ENCODE measurements at places on chromosomes 3 and 15.
A peak's percentile ranks its signal among the peaks of the same experiment; 100 is the strongest.

GRCh38 chr3:184261854-184262763 lies 756 bp upstream of the CAMK2N2 start:
- no peak for DNase-seq

DNA sequence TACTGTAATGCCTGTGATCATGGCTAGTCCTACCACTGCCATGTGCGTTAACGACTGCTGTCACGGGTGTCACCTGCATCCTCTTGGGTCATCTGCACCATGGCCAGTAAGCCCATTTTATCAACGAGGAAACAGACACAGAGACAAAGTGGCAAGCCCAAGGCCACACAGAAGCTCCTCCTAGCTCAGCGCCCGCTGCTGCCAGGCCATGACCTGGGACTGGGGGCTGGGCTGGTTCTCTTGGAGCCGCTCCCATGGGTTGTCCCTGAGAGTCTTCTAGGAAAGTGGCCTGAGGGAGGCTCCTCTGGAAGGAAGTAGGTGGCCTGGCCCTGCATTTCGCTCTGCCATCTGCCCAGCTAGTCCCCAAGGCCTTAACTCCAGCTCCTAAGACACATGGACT lies 4.9 kb downstream of the DUSP7 start:
- DNase-seq, result no peak

DNA sequence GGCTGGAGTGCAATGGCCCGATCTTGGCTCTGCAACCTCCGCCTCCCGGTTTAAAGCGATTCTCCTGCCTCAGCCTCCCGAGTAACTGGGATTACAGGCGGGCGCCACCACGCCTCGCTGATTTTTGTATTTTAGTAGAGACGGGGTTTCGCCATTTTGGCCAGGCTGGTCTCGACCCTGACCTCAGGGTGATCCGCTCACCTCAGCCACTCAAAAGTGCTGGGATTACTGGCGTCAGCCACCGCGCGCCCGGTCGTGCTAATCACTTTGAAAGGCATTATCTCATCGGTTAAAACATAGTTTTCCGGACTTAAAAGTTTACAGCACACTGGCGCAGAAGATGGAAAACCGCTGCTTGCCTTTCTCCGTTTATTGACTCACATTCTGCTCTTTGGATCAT lies 27.6 kb upstream of the MTHFS start:
- no peak for DNase-seq

GRCh38 chr3:169624533-169624972 lies 39.0 kb downstream of the MECOM start:
- no peak for DNase-seq

GRCh38 chr3:9765865-9766264 lies 3.9 kb downstream of the CAMK1 start:
- DNase-seq, result no peak

DNA sequence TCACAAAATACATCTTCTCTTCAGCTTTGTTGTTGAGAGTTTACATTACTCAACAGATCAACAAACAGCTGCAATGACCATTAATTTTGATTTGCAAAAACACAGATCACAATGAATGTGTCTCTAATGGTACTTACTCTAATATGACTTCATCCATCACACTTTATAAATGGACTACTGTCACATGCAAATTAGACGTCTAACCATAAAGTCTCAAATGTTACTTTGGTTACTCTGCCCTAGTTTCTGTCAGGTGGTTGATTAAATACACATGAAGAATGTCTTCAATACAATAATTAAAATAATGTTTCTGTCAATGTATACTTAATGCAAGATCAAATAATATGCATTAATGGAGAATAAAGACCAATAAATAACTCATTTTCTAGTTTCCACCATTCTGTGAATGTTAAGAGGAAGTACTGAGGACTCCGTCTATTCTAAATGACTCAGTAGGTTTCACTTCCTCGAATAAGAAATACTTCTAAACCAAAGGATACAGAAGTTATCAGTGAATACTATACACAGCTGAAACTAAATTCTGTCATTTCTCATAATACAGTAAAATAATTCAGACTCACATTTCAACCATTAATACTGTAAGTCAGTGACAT lies 145.8 kb downstream of the CBLB start:
- DNase-seq, result no peak

- DNase-seq, result no peak
These were observed 27.3 kb upstream of the MNS1 start for GRCh38 chr15:56492236-56492635.

GRCh38 chr3:43012174-43012573 lies 33.1 kb downstream of the GASK1A start:
- no peak for DNase-seq

DNA sequence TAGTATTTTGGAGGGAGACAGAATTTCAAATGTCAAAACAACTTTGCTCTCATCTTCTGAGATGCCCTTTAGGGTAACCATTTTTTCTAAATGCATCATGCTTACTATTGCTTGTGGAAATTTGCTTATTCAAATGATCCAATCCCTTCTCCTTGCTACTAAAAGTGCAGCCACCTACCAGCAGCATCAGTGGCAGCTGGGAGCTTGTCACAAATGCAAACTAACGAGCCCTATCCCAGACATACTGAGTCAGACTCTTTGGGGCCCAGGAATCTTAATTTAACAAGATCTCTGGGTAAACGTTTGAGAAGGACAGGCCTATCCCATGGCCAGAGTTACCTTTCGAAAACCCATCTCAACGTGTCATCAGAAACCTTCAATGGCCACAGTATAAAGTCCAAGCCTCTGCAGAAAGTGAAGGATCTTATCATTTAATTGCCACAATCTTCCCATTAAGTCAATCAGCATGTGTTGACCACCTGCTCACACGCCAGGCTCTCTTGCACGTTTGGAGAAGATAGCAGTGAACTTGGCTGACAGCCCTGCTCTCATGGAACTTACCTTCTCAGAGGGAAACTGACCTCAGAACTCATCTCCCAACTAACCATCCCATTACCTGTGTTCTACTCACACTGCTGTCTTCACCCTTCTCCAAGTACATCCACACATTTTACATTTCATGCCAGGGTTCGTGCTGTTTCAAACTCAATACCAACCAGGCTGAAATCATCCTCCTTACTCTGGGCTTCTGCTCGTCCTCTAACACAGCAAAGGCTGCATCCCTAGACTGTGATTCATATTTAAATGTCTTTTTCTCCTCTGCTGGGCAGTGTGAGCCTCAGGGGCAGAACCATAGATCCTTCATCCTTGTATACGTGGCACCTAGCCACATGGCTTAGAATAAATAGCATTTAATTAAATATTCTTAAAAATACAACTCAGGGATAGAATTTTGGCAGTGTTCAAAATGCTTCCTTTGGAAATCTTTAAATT lies 24.8 kb upstream of the VGLL4 start:
- DNase-seq, result no peak

DNA sequence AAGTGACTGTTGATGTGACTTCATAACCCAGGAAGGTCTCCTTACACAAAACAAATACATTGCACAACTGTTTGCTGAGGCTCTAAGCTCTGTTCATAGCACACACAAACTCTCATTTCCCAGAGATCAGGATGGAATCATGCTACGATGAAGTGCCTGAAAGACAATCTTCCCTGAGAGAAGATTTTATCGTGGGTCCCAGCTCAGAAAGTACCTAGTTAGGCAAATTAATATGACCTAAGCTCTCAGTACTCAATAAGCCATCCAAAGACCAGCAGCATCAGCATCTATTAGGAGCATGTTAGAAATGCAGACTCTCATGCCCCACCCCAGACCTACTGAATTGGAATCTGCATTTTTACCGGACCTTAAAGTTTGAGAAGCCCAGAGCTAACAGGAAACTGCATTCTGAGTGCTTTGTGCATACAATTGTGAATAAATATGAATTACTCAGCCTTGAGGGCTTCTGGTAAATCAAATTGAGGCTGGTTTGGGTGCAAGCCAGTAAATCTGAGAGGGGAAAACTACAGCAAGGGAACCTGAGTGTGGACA lies 161.5 kb upstream of the C2CD4B start:
- DNase-seq, result no peak

- DNase-seq, result peak; percentile 99
These were observed 46.4 kb upstream of the HES1 start for GRCh38 chr3:194089357-194090177.

DNA sequence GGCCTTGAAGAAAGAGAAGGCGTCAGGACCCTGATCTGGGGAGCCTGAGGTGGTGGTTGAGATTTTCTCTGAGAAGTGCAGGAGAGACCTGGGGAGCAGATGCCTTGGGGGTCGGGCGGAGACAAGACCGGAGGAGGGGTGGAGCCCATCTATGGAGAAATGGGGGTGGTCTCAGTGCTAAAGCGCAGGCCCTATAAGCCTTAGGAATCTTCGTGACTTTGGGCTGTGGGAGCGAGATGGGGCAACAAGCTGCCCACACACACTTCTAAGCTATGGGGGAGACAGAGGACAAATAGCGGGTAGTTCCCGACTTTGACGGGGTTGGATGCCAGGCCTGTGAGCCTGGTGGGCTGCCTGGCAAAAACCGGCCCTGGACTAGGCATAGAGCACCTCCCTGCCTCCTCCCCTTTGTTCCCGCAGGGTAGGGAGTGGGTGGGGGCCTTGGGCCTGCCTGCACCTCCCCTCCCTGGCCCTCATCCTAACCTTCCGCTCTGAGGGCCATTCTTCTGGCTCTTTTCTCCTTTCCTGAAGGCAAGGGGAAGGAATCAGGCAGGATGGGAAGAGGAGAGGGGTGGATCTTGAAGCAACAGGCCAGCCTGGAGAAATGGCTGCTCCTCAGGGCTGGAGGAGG lies 880 bp downstream of the NISCH start:
- no peak for DNase-seq

GRCh38 chr15:87971076-87971475 lies 285.5 kb downstream of the NTRK3 start:
- no peak for DNase-seq

- DNase-seq, result no peak
These were observed 92.4 kb downstream of the MB21D2 start for GRCh38 chr3:192825216-192825615.

- no peak for DNase-seq
These were observed 82.9 kb downstream of the CHRNA7 start for GRCh38 chr15:32113224-32113623.

DNA sequence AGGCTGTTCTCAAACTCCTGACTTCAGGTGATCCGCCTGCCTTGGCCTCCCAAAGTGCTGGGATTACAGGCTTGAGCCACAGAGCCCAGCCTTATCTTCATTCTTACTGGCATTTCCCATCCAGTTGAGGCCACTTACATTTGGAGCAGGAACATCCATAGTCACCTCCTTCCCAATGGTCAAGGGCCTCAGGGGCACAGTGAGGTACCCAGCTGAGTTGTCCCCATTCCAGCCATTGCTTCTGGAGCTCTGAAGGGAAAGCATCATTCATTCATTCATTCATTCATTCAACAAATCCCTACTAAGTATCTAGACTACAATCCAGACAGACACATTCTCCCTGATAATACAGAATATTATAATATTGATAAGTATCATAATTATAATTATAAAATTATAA lies 12.2 kb downstream of the PLA2G4D start:
- no peak for DNase-seq

GRCh38 chr3:197527569-197527968 lies 28.2 kb downstream of the BDH1 start:
- no peak for DNase-seq

GRCh38 chr15:91116113-91117067 lies 16.3 kb downstream of the SV2B start:
- DNase-seq, result no peak

DNA sequence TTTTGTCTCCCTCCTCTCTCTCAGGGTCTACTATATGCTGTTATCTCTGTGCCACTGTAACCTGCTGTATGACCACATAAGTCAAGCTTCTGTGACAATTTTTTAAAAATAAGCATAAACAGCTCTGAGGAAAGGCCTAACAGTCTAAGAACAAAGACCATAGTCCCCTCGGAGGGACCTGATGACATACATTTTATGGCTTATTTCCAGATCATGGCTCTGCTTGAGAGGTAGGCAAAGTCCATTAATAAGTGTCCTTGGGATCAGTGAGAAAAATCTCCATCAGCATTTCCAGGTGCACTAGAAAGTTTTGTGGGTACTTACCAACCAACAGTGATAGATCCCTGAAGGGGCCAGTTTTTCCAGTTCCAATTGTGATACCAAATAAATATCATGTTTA lies 123.8 kb downstream of the TNIK start:
- no peak for DNase-seq

- peak; percentile 85 for DNase-seq
These were observed 42.9 kb upstream of the LMCD1 start for GRCh38 chr3:8458711-8459110.

GRCh38 chr3:190387578-190388213 lies at the start of gene CLDN16:
CLDN16 (plus strand) TSS chr3:190388163; CDS start chr3:190388330, 167 bp downstream.
- DNase-seq, result no peak

GRCh38 chr3:127444761-127445160 lies 145.8 kb downstream of the TPRA1 start:
- no peak for DNase-seq

DNA sequence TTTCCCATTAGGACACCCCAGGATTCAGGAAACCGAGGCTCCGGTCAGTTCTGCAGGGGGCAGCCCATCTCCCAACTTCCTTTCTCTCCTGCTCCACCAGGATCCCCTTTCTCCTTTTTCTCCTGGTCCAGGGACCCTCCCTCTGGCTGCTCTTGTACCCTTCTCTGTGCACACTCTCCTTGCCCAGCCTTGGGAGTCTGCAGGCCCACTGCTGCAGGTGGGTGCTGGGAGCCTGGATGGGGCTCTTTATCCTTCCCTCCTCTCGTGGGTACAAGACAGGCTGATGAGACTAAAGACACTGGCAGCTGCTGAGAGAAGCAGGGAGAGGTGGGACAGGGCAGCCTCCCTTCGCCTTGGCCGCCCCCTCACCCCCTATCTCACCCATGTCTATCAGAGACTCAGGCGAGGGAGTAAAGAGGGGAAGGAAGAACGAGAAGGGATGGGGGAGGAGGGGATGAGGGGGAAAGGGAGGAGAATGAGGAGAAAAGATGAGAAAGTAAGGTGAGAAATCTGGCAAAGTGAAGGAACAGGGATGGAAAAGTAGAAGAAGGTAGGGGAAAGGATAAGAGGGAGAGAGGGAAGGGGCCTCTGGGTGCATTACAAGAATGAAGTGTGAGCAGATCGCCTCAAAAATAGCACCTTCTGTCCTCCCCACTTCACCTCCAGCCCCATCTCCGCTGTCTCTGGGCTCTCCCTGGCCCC lies 45.2 kb downstream of the ITGA11 start:
- no peak for DNase-seq

GRCh38 chr15:69525543-69525942 lies 72.9 kb downstream of the RPLP1 start:
- DNase-seq, result no peak

DNA sequence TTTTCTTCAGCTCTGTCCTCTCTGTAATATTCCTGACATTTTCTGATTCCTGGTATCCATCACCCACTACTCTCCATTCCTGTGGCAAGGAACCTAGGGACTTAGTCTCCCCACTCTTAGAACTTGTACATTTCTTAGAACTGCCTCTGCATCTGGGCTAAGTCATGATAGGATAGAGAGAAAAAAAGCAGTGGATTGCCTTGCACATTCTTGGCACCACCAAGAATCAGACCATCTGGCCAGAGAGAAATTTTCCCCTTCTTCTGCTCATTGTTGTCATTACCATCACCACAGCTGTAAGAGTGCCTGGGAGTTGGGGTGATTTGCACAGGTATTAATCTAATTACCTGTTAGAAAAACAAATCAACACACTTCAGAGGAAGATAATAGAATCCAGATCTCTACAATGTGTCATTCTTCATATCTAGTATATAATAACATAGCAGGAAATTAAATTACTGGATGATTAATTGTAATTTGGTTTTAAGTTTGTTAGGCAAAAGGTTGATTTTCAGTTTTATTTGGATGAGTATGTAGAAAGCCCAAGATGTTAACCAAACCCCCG lies 264.8 kb upstream of the ZPLD1 start:
- DNase-seq, result no peak

Measured in skeletal muscle cell (primary cell).